AG04449 (cell line): ENCODE measurements at places on chromosomes 7 and 10.

- DNase-seq: peak; percentile 50
Measured at GRCh38 chr7:112930787-112931186, 140.6 kb upstream of the TMEM168 start.

GRCh38 chr7:80135309-80136104 is 876 bp downstream of the GNAI1 start:
- DNase-seq: no peak

- DNase-seq: no peak
Measured at GRCh38 chr7:127794551-127794950, 142.6 kb downstream of the SND1 start.

DNA sequence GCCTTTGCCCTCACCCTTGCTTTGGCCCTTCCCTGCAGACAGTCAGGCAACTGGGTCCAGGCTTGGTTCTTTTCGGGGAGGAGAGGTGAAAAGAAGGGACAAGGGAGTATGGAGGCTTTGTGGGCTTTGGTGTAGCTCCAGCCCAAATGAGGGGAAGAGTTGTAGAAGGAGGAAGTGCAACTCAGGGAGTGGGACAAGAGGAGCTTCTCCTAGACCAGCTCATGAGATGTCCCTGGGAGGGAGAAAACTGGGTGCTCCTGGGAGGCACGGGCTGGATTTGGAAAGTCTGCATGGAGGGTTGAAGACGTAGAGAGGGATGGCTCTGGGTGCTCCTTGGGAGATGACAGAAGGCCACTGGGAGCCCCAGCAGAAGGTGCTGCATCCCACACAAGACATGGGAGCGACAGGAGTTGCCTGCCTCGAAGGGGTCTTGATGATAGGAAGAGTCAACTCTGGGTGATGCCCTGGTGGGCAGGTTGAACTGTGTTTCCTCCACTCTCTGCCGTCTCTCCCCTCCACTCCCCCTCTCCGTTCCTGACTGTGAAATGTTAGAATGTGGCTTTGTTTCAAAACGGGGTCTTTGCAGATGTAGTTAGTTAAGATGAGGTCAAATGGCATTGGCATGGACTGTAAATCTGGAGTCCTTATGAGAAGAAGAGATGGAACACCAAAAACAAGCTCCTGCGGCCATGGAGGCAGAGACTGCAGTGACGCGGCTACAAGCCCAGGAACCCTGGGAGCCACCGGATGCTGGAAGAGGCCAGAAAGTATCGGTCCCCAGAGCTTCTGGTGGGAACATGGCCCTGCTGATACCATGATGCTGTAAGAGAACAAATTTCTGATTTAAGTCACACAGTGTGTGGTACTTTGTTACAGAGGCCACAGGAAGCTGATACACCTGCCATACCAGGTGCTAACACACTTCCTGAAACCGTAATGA is 298.5 kb downstream of the GLRX3 start:
- DNase-seq: no peak

GRCh38 chr7:38568497-38568896 is 62.7 kb downstream of the AMPH start:
- no peak for DNase-seq

DNA sequence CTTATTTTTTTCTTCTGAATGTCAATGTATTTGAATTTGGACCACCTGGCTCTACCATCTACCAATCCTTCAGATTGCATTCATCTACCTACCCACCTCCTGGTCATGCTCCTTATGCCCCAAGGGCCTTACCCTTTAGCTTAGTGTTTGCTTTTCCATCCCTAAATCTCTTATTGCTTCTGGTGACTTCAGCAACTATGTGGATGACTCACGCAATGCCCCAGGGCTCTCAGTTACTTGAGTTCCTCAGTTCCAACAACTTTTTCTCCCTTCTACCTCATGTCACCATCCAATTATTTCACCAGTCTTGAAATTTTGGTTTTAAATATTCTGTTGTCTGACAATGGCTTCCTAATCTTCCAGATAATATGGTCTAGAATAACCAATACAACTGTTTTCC is 118.9 kb downstream of the CFAP58 start:
- peak; percentile 12 for DNase-seq

- no peak for DNase-seq
Measured at GRCh38 chr7:149598721-149599308, 101.2 kb upstream of the ZNF746 start.

DNA sequence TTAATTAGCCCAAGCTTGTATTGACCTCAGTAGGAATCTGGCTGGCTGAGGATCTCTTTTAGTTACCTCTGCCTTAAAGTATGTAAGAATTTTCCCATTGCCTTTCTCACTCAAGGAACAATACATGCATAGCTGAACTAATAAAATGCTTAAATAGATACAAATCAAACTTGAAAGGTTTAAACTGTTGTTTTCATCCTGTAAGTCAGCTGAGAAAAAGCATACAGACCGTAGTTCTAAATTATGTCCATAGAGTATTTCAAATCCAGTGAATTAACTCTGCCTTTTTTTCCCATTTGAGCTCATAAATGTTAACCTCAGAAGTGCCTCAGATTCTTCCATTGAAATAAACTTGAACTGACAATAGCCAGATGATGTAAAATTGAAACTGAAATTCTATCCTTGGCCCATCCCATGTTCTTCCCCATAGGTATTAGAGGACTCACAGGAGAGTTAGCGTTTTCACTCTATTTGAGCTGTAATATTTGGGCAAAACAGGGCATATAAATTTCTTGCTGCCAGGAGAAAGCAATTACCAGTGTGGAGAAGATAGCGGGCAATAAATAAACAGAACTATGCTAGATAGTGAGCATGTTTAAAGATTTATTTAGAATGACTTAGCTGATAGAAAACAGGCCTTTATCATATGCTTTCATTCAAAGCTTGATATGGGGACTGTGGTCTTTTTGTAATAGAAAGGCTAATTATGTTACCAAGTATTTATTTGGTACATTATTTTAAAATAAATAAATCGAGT is 163.7 kb downstream of the WNT2 start:
- DNase-seq: peak; percentile 38

DNA sequence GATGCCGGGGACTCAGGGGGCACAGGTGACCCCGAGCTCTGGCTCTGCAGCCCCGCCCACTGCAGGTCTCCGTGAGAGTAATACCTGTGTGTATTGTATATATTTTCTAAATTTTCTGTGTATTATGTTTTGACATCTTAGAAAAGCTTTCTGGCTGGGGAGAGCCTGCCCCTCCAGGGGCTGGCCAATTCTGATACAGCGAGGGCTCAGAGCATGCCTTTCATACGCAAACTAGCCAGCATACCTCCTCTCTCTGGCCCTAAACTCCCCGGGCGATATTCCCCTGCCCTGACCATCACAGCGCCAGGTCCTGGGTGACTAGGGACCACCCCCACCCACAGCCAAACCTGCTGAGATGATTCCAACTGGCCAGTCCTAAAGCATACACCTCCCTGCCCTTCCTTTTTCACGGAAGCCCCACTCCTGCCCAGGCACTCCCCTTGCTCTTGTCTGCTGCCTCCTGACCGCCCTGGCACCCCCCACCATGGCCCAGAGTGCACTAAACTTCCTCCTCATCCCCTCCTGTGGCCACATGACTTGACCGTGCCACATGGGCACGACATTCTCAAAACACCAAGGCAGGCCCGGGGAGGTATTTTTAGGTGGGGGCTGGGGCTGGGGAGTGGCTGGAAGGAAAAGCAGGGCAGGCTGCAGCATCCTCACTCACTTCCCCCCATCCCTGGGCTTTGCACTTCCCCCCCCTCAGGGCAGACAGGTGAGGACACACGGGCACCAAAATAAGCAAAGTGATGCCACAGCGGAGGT is 61.5 kb downstream of the INSIG1 start:
- no peak for DNase-seq
